ENCODE measurements at places on chromosomes 11 and 22.

- no peak for DNase-seq
Observed at GRCh38 chr11:45060707-45061106, 85.7 kb upstream of the PRDM11 start.

- DNase-seq: no peak
Observed at GRCh38 chr11:33668468-33668825, 32.2 kb downstream of the C11orf91 start.

- DNase-seq: no peak
Observed at GRCh38 chr22:39908136-39908535, 7.3 kb downstream of the GRAP2 start.

GRCh38 chr22:38240734-38241252, 32.0 kb downstream of the TMEM184B start:
- no peak for DNase-seq

GRCh38 chr22:47631571-47632102, 869.2 kb downstream of the TBC1D22A start:
- DNase-seq: no peak

- no peak for DNase-seq
Observed at GRCh38 chr22:49906071-49906798, 12.0 kb downstream of the ALG12 start.

DNA sequence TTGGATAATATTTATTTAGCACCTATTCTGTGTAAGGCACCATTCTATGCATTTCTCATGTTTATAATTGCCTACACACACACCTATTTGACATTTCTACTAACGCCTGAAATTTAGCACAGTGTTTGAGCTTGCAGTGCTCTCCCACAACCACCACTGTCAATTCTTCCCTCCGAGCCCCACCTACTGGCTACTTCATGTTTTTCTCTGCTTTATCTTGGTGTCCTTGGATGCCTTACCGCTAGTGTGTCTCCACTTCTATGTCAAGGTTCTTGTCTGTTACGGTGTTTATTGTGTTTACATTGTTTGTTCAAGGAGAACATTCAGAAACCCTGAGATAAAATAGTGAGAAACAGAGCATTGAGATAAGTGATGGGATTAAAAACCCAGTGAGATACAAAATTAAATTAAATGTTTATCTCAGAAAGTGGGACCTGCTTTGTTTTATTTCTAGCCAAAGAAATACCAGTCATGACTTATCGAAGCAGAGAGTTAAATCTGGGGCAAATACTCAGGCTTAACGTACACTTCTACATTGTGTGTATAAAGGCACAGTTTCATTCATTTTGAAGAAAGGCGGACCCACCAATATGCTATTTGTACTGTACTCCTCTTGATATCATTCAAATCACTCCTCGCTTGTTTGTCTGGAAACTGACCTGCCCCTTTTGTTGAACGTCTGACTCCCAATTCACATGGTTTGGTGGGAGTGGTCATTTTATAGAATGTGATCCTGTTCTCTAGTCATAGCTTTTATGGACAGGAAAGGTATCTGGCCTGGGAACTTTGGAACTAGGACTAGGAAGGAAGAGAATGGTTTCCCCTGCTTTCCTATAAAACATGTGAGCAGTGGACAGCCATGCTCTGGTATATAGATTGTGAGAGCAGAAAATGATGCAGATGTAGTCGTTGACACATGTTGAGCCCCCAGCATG, 39.2 kb upstream of the SLC36A4 start:
- DNase-seq: no peak

DNA sequence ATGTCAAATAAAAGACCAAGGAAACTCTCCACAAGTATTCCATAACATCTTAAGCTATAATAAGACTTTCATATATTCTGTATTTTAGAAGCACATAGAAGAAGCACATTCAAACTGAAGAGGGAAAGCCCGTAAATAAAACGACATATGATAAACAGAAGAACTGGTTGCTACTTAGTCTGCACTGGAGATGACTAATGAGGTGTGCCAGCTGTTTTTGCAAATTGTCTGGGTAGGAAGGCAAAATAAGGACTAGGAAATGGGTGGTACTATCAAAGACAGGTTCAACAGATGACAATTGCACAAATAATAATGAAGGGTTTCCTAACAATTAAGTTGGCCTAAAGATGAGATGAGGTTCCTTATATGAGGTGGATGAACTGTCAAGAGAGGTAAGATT, 593.2 kb upstream of the CCDC179 start:
- no peak for DNase-seq

- no peak for DNase-seq
Observed at GRCh38 chr11:34064291-34064690, 12.8 kb downstream of the CAPRIN1 start.

DNA sequence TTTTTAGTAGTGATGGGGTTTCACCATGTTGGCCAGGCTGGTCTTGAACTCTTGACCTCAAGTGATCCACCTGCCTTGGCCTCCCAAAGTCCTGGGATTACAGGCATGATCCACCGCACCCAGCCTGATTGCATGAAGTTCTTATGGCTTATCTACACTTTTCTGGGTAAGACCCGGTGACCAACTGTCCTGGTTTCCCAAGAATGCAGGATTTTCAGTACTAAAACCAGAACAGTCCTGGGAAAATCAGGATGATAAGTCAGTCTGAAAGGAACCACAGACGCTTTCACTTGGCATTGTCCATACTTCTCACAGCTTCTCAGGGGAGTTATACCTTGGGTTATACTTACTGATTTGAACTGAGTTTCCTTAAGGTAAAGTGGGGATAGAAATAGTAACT, 1.4 kb upstream of the BPIFC start:
- no peak for DNase-seq

DNA sequence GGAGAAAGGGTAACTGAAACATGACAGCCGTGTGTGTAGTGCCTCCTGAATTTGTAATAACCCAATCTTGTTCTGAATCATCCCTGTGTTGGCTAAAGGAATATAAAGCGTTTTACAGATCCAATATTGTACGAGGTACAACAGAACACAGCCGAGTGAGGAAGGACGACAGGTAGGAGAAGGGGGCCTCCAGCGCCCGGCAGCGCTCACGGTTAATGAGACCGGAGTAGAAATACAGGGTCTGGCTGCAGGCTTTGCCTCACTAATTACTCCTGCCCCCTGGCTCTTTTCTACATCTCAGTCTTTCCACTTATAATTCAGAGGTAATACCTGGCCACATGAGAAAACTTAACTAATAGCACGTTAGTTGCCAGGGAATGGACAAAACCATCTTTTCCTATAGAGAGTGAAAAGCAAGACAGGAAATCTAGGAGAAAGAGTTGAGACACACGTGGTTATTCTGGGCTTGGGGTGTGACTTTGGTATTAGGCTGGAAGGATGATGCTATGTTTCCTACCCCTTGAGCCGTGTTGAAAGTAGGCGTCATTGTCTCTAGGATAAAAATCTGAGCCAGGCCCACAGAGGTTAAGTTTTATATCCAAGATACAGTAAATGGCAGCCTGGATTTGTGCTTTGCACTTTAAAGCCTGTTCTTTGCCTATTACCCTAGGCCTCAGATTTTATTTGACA, 54.1 kb downstream of the GRIK4 start:
- DNase-seq: no peak

- DNase-seq: no peak
Observed at GRCh38 chr11:16966930-16967671, 47.1 kb downstream of the PLEKHA7 start.

- no peak for DNase-seq
Observed at GRCh38 chr11:69686452-69686851, 11.3 kb upstream of the LTO1 start.

GRCh38 chr22:32536352-32536751, 61.7 kb downstream of the FBXO7 start:
- DNase-seq: no peak

Data from stimulated activated CD8-positive, alpha-beta memory T cell treated with anti-CD3 and anti-CD28 coated beads, Interleukin-2, amount 100 ng/mL, for 1 hour (primary cell).